ENCODE measurements at places on chromosomes 6 and 20. TPM values are rescaled to one million over a fixed set of nuclear protein-coding genes. Genes with fewer than 3 reads are reported as not detected.

GRCh38 chr20:61978491-61978890 lies 87.2 kb downstream of the TAF4 start:
- no peak overlapping the region for H3K4me3 ChIP-seq
- no peak overlapping the region for H3K27ac ChIP-seq
- no peaks in the 10 kb centered on the region for H3K27me3 ChIP-seq
- DNase-seq, result no peak
- H3K36me3 ChIP-seq, result peaks cover 41% of the 10 kb centered on the region
- peaks cover 6% of the 10 kb centered on the region for H3K4me1 ChIP-seq

DNA sequence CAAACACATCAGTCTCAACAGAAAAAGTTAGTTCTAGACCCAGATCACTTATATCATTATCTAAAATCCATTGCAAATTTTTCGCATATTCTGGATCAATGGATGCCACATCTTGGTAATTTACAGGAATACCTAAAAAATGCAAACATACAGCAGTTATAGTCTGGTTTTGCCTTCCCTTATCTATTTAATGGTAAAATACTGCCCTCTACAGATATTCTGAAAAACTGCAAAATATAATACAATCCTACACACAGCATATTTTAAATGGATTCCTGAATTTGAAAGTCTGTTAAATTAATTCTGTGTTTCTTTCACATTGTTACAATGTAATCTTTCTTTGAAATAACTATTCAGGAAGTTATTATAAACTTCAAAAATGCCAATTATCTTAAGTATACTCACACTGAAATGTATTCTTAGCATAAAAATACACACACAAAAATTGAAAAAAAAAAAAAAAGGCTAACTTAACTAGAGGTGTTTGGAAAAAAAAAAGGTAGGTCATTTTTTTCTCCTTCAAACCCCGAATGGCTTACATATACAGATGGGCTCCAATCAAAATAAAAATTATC lies 88.4 kb downstream of the HACE1 start:
- no peak overlapping the region for H3K4me3 ChIP-seq
- H3K27ac ChIP-seq, result no peak overlapping the region
- H3K4me1 ChIP-seq, result no peaks in the 10 kb centered on the region
- H3K27me3 ChIP-seq, result no peaks in the 10 kb centered on the region

DNA sequence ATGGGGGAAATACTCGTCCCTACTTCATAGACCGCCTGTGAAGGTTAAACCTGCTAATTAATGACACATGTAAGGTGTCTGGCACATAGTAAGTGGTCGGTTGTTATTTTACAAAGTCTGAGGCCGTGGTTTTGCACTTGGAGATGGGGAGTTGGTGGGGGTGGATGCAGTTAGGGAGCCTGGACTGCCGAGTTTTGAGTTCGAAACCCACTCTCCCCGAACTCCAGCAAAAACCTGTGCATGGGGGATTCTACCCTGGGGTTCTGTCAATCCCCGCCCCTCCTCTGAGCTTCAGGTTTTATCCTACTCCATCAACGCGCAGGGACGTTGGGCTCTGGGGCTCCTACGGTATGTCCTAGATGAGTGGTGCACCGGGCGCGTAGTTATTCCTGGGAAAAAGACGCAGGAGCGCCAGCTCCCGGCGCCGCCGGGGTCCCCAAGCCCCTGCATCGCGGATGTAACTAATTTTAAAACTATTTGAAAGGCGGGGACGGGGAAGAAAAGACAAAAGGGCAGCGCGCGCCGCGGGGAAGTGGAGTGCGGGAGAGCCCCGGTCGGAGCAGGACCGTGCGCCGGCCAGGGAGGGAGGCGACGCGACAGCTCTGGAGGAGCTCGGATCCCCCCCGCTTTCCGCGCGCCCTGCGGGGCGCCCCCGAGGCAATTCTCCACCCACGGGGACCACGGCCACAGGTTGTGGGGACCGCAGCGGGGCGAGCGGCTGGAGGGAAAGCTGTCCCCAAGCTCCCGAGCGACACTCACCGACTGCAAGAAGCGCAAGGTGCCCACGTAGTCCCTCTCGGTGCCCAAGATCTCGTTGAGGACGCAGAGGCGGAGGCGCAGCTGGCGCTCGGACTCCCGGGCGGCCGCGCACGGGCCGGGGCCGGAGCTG lies 672 bp downstream of the PREX1 start:
- peak; percentile 73 for DNase-seq
- peak overlapping the region; percentile 38 for H3K27ac ChIP-seq
- H3K4me3 ChIP-seq, result peak overlapping the region; percentile 78
- peaks cover 62% of the 10 kb centered on the region for H3K4me1 ChIP-seq
- no peaks in the 10 kb centered on the region for H3K36me3 ChIP-seq

DNA sequence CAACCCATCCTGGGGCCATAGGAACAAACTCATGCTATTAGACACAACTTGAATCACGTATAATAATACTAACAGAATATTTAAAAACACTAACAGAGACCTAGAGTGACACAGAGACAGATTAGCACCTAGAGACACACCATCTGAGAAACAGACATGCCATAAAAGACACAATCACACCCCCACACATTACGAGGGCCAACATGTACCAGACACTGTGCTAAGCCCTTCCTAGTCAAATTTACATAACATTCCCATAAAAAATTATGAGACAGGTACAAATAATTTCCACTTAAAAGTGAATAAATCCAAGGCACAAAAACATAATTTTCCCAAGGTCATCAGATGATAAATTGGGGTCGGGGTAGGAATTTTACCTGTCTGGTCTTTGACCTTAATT lies 141.1 kb upstream of the PRSS16 start:
- H3K27ac ChIP-seq, result no peak overlapping the region
- H3K4me1 ChIP-seq, result no peaks in the 10 kb centered on the region
- DNase-seq, result no peak
- no peak overlapping the region for H3K4me3 ChIP-seq
- H3K36me3 ChIP-seq, result no peaks in the 10 kb centered on the region

GRCh38 chr6:155315516-155315871 lies 1.2 kb upstream of the TFB1M start:
- DNase-seq, result no peak
- H3K4me1 ChIP-seq, result peaks cover 15% of the 10 kb centered on the region
- H3K27me3 ChIP-seq, result no peaks in the 10 kb centered on the region

DNA sequence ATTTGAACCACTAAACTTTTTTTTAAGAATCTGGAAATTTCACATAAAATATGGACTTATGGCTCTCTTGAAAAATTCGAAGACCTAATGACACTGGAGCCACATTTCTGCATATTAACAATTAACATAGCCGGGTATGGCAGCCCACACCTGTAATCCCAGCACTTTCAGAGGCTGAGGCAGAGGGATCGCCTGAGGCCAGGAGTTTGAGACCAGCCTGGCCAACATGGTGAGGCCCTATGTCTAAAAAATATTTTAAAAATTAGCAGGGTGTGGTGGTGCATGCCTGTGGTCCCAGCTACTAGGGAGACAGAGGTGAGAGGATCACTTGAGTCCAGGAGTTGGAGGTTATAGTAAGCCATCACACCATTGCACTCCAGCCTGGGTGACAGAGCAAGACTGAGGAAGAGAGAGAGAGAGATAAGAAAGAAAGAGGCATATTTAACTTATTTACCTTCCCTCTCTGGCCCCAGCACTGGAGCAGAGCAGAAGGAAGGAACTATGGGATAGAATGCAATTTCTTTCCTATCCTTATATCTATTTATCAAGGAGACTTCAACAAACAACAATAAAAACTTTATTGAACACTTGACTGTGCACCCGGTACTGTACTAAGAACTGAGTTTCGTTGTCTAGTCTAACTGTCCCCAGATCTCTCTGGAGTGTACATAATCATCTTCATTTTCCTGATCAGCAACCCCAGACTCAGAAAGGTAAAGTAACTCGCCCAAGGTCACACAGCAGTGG lies 63.6 kb upstream of the EYA2 start:
- no peaks in the 10 kb centered on the region for H3K36me3 ChIP-seq
- H3K4me1 ChIP-seq, result no peaks in the 10 kb centered on the region
- no peak for DNase-seq
- H3K27me3 ChIP-seq, result no peaks in the 10 kb centered on the region
- H3K27ac ChIP-seq, result no peak overlapping the region

DNA sequence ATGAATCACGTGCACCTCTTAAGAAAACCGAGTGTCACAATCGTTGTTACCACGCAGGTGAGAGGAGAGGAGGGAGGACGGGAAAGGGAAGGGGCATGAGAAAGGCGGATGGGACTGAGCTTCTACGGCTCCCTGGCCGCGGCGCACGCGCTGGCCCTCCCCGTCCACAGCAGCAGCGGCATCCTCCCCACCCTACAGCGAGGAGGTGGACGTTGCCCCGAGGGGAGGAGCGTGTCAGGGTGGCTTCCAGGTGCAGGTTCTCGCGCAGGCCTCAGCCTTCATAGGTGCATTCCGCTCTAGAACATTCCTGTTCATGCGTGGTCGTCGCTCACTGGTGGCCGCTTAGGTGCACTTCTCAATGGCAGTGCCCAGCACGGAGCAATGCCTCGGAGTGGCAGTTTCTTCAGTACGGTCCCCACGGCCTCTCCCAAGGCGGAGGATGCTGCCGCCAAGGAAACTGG lies 29.7 kb upstream of the AFDN start:
- no peak overlapping the region for H3K27ac ChIP-seq
- no peak for DNase-seq
- no peak overlapping the region for H3K4me3 ChIP-seq
- no peaks in the 10 kb centered on the region for H3K36me3 ChIP-seq
- peaks cover 22% of the 10 kb centered on the region for H3K27me3 ChIP-seq
- H3K4me1 ChIP-seq, result peaks cover 14% of the 10 kb centered on the region

DNA sequence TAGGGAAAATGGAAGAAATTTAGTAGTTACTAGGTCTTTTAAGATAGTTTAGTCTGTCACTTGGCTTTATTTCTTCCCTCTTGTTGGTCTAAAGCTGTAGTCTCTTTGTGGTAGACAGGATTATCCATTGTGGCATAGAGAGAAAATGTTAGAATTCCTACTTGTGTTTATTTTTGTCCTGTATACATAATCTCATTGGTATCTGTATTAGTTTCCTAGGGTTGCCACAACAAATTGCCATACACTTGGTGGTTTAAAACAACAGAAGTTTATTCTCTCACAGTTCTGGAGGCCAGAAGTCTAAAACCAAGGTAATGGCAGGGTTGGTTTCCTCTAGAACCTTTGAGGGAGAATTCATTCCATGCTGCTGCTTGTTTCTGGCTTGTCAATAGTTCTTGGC lies 119.4 kb downstream of the ZFAND3 start:
- H3K27ac ChIP-seq, result no peak overlapping the region
- no peak overlapping the region for H3K4me3 ChIP-seq
- no peaks in the 10 kb centered on the region for H3K27me3 ChIP-seq
- no peaks in the 10 kb centered on the region for H3K36me3 ChIP-seq

DNA sequence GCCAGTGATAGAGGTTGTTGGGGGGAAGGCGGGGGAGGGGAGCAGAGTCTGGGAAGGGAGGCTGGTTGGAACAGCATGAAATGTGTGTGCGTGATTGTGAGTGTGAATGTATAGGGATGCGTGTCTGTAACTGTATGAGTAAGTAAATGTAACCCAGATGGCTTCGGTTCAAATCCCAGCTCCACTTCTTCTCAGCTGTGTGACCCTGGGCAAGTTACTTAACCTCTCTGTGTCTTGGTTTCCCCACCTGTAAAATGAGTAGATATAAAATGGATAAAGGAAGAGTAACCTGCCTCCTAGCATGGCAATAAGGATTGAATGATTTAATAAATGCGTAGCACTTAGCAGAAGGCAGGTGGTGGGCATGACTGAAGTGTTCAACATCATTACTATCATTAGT lies 24.1 kb downstream of the MAFB start:
- no peaks in the 10 kb centered on the region for H3K27me3 ChIP-seq
- H3K36me3 ChIP-seq, result no peaks in the 10 kb centered on the region
- no peak overlapping the region for H3K27ac ChIP-seq
- H3K4me3 ChIP-seq, result no peak overlapping the region

GRCh38 chr6:104884867-104885517 lies 25.3 kb upstream of the HACE1 start:
- no peak overlapping the region for H3K4me3 ChIP-seq
- H3K27me3 ChIP-seq, result no peaks in the 10 kb centered on the region
- no peaks in the 10 kb centered on the region for H3K36me3 ChIP-seq
- no peak overlapping the region for H3K27ac ChIP-seq

DNA sequence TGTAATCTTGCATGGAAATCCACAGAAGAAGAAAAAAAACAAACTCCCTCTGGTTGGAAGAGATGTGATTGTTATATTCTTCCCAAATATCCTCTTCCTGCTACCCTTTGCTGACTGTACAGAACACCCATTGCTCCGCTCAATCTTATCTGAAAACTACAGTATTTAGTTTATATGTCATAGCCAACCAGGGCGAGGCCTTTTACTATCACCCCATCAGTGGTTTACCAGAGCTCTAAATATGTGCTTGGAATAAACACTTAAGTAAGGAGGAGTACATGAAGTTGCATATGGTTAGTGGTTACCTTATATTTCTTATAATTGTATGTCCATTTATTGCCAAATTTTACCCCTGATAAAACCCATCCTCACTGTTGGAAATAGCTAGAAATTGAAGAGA lies 12.2 kb downstream of the PRL start:
- no peak overlapping the region for H3K27ac ChIP-seq
- no peaks in the 10 kb centered on the region for H3K27me3 ChIP-seq
- no peak overlapping the region for H3K4me3 ChIP-seq
- no peaks in the 10 kb centered on the region for H3K4me1 ChIP-seq
- no peaks in the 10 kb centered on the region for H3K36me3 ChIP-seq

The NTSR1 gene
- polyA plus RNA-seq, result not detected

- DNase-seq, result no peak
- no peaks in the 10 kb centered on the region for H3K36me3 ChIP-seq
- no peak overlapping the region for H3K27ac ChIP-seq
- H3K4me1 ChIP-seq, result peaks cover 26% of the 10 kb centered on the region
- no peaks in the 10 kb centered on the region for H3K27me3 ChIP-seq
Observed at GRCh38 chr20:51122931-51123658, 100.2 kb upstream of the KCNG1 start.

DNA sequence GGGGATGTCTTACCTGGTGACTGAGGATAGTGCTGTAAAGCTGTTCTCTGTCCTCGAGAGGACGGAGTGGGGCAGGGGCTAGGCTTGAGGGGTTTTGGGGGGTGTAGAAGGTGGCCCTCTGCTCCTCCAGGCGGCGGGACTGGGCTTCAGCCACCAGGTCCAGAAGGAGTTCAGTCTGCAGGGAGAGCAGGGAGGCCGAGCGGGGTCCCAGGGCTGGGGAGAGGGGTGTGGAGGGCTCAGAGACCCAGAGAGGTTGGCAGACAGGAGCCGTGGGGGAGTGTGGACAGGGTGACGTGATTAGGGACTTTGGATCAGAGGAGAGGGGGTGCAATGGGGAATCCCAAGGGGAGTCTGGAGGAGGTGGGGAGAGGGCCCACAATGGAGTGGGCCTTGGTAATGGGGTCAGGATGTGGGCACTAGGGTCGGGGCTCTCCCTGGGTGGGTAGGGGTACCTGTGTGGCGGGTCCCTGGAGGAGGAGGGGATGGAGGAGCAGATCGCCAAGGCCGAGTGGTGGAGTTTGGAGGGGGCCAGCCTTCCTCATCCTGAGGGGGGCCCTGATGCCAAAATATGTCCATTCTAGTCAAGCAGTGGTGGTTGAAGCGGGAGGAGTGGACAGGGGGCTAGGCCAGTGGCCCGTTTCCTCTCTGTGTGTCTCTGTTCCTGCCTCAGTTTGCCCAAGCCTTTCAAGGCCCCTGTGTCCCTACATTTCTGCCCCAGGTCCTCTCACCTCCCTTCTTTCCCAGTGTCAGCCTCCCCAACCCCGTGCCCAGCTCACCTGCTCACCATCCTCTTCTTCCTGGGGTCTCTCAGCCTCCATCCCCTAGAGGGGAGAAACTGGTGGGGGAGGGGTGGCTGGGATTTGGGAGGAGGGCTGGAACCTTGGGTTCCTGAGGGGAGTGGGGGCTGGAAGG lies 491 bp downstream of the GPSM3 start:
- H3K4me3 ChIP-seq, result peak overlapping the region; percentile 85
- peak; percentile 43 for DNase-seq
- H3K36me3 ChIP-seq, result peaks cover 25% of the 10 kb centered on the region
- H3K27ac ChIP-seq, result peak overlapping the region; percentile 93
- no peaks in the 10 kb centered on the region for H3K27me3 ChIP-seq

The SLC22A23 gene
- polyA plus RNA-seq, result 0.30 TPM

GRCh38 chr6:167568407-167569024 lies 243.6 kb downstream of the TTLL2 start:
- no peak for DNase-seq
- no peak overlapping the region for H3K4me3 ChIP-seq
- H3K4me1 ChIP-seq, result no peaks in the 10 kb centered on the region

Data from B cell (primary cell).